Esophagus squamous epithelium (tissue), 5 donors: ENCODE measurements at places on chromosomes 3 and 15.

DNA sequence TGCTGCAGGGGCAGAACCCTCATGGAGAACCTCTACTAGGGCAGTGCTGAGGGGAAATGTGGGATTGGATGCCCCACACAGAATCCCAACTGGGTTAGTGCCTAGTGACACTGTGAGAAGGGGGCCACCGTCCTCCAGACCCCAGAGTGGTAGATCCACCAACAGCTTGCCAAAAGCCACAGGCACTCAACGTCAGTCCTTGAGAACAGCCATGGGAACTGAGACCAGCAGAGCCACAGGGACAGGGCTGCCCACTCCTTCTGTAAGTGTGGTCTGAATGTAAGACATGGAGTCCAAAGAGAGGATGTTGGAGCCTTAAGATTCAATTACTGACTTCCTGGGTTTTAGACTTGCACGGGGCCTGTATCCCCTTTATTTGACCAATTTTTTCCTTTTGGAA is 1451.5 kb downstream of the SI start:
- no peak for DNase-seq

DNA sequence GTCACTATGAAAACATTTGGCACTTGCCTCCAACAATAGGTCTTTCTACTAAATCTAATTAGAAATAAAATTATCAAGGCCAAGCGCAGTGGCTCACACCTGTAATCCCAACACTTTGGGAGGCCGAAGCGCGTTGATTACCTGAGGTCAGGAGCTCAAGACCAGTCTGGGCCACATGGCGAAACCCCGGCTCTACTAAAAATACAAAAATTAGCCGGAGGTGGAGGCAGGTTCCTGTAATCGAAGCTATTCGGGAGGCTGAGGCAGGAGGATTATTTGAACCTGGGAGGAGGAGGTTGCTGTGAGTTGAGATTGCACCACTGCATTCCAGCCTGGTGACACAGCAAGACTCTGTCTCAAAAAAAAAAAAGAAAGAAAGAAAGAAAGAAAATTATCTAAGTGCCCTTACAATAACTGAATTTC is 1.6 kb upstream of the PLD1 start:
- DNase-seq: no peak

- no peak for DNase-seq
Measured at GRCh38 chr3:143063018-143063417, 56.6 kb upstream of the CHST2 start.

GRCh38 chr3:31958701-31959152 is 22.3 kb downstream of the OSBPL10 start:
- no peak for DNase-seq

DNA sequence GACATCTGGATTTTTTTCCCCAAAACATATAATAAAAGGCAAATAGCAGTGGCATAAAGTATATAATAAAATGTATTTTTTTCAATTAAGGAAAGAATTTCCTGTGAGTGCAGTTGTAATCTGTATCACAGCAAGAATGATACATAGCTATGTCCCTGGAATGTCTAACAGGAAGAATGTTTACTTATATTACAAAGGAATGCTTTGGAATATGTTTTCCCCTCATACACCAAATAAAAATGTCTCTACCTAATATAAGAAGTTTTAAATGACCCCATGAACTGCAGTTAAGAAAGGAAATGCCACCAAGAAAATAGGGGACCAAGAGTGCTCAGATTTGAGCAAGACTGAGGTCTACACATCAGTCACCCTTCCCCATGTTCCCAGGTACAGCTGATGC is 38.0 kb upstream of the ATP11B start:
- DNase-seq: no peak

DNA sequence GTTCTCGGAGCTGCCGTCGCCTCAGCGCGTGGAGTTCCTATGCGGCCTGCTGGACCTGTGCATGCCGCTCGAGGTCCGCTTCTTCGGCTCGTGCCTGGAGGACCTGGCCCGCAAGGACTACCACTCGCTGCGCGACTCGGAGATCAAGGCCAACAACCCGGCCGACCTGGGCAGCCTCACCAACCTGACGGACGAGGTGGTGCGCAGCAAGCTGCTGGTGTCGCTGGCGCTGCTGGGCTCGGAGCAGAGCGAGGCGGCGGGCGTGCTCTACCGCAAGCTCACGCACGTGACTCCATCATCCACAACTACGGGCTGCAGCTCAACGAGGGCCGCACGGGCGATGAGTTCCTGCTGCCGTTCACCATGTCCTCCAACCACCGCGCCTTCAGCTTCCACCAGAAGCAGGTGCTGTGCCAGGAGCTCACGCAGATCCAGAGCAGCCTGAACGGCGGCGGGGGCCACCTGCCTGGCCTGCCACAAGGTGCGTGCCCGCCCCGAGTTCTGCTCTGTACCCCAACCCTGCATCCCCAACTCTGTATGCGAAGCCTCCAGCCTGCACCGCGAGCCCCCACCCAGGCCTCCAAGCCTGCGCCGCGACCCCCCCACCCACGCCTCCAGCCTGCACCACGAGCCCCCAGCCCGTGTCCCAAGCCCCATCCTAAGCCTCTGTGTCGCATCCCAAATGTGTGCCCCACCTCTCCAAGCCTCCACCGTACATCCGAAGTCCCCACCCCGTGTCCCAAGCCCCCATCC is 178.2 kb downstream of the OR4M2 start:
- no peak for DNase-seq

DNA sequence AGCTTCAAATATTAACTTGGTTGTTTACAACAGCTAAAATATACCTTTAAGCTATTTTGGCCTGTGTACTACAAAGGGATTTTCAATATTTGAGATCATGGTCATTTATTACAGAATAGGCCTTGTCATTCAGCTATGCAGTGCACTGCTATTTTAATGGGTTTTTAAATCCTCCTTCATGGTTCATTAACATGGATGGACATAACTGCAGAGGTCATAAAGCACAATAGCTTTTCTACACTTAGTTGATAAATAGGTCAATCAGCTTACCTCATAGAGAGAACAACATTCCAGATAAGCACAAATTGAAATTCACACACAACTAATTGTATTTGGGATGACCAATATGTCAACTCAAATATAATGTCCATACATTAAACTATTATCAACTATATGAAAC is 403.7 kb downstream of the CNTN3 start:
- no peak for DNase-seq

GRCh38 chr3:5750091-5750490 is 562.6 kb downstream of the EDEM1 start:
- DNase-seq: no peak

GRCh38 chr3:189900578-189900977 is 220.1 kb downstream of the P3H2 start:
- DNase-seq: no peak

GRCh38 chr15:37105889-37106288 is 5.5 kb upstream of the MEIS2 start:
- DNase-seq: no peak

DNA sequence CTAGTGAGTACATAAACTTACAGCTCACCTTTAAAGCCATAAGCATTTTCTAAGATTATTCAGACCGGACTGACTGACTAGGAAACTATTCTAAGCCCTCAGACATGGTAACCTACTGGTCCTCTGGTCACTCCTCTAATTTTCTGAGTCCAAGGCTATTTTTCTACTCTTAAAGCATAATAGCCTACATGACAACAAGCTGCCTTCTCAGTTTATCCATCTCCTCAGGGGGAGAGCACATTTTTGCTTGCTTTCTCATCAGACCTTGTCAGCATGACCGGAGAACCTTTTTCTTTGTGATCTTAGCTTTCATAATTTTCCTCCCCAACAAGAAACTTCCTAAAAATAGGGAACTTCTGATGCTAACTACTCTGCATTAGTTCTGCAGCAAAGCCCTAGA is 38.4 kb downstream of the UBP1 start:
- no peak for DNase-seq

- DNase-seq: no peak
Measured at GRCh38 chr3:29771602-29772001, 490.7 kb downstream of the RBMS3 start.

- no peak for DNase-seq
Measured at GRCh38 chr3:139695426-139696313, 17.9 kb upstream of the NMNAT3 start.

DNA sequence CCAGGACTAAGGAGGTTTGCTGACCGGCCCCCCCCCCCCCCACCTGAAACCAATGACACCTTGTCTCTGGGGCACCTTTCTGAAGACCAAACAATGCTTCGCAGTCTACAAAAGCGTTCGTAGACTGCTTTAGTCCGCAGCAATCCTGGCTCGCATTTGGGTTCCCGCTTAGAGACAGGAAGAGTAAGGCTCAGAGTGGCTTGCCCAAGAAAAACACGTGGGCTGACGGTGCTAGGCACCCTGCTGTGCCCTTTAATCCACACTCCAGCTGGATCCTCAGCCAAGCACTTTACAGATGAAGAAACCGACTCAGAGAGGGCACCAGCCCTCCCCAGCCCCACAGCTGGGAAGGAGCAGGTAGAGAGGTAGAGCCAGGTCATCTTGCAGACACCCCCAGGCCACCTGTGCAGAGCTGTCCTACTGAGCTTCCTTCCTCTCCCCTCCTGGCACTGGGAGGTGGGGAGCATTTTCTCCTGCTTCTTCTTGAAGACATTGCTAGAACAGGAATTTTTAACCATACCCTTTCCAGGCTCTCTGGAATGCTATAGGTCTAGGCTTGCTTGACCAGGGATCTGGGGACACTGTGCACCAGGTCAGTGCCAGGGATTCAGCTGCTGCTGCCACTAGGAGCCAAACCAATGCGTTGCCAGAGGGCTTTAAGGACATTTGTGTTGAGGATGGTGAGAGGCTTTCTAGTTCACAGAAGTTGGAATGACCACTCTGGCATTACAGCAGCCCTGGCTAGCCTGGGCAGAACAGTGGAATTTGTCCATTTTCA is 1.0 kb upstream of the KLF15 start:
- no peak for DNase-seq

DNA sequence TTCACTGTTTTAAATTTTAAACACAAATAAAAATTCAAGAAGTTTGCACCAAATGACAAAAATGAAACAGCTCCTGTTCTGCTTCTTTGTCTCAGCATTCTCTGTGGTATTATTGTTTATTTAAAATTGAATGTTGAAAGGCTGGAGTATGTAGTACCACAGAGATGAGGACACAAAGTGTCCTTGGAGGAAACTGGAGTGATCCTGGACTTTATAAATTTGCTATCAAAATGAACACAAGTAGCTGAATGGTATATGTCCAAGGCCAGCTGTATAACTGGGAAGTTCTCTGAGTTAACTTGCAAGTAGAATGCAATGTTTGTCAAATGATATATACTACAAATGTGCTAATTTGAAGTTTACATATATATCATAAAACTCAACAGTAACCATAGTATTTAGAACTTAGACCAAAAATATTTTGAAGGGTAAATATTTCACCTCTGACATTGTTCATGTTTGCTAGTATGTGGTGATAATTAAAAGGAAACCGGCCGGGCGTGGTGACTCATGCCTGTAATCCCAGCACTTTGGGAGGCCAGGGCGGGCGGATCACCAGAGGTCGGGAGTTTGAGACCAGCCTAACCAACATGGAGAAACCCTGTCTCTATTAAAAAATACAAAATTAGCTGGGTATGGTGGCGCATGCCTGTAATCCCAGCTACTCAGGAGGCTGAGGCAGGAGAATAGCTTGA is 12.3 kb downstream of the BTLA start:
- no peak for DNase-seq

DNA sequence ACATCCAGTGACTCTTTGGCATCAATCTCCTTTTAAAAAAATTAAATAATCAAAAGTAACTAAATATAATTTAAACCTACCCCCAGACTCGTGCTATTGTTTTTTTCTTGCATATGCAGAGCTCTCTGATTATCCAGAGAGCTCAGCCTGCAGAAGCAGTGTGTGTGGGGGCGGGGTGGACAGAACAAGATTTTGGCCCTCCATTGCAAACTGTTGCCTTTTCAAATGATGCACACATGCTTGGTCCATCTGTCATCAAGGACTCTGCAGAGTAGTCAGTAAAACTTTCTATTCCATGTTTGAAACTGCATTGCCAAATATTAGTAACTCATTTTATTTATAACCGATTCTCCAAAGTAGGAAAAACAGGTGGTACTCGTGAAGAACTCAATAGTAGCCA is 28.6 kb upstream of the STXBP5L start:
- no peak for DNase-seq

DNA sequence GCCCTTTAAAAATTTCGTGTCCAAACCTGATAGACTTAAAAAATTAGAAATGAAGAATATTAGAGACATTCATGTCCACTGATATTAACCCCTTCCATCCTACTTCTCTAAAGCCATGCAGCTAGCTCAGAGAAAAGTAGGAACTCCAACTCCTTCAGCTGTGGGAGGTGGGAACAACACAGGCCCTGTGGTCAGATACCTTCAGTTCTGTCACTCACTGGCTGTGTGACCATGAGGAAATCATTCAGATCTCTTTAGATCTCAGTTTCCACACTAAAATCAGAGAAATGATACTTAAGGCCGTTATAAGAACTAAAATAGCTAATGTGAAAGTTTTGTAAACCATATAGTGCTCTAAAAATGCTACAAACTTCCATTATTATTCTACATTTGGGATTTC is 209.8 kb downstream of the TNIK start:
- no peak for DNase-seq

GRCh38 chr15:39304201-39304841 is 276.6 kb upstream of the THBS1 start:
- DNase-seq: no peak

DNA sequence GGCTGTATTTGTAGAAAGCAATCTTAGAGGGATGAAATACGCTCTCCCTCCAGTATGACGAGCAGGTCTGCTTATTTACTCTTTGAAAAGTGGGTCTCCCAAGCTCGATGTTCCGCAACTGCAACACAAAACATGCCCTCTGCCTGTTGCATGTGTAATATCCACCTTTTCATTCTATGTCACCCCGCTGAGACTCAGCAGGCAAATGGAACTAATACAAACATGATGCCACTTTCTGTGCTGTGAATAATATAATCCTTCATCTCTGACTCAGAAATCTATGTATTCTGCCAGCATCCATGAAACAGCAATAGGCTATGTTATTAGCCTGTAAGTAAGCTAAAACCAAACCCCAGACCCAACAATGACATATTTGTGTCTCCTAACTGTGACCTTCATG is 200.8 kb upstream of the TMCO5A start:
- DNase-seq: no peak

DNA sequence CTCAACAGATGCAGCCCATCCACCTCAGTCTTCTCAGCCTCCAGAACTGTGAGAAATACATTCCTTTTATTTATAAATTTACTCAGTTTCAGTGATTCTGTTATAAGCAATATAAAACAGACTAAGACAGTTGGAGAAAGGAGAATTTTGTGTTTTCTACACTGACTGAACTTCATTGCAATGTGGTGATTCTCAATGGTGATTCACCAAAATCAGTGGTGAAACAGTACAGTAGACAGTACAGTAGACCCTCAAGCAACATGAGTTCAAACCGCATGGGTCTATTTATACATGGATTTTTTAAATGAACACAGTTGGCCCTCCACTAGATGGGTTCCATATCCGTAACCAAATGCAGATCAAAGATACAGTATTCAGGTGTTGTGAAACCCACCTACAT is 403.1 kb upstream of the TGFBR2 start:
- DNase-seq: no peak
